ENCODE measurements at places on chromosomes 7 and 10.

DNA sequence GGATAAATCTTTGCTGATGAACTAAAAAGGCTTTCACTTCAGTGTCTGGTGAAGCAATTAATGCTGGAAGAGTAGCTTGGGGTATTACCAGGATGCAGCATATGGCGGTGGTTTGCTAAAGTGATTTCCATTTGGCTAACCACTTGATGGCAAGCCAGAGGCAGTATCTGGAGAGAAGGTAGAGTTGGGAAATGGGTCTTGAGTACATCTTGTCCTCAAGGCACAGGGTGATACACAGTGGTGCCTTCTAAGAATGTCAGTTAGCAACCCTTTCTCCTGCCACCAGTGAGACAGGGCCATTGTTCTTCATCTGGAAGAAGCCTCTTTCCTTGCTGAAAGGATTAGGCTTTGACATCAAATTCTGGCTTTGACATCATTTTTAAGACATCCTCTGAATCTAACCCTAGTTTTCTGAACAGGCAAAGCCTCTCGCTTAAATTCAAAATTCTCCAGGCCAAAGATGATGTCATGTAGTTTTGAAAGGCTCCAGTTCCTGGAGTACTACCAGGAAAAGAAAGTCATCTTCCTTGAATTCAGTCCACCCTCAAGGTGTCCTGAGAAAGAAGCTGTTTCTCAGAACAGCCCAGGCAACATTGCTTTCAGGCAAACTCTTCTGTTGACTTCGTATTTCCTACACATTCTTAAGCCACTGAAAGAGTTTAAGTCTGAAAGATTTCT is 162.4 kb downstream of the ARID5B start:
- ATAC-seq, result no peak

- no peak for ATAC-seq
Observed at GRCh38 chr10:31683682-31684081, 244.9 kb downstream of the ARHGAP12 start.

GRCh38 chr10:3411044-3411443 is 238.5 kb upstream of the PITRM1 start:
- ATAC-seq, result no peak

- ATAC-seq, result no peak
Observed at GRCh38 chr10:93458821-93459257, 23.3 kb downstream of the MYOF start.

GRCh38 chr7:115153769-115154477 is 232.0 kb downstream of the MDFIC start:
- ATAC-seq, result no peak

GRCh38 chr10:81179805-81180452 is 642.2 kb downstream of the SH2D4B start:
- ATAC-seq, result no peak

DNA sequence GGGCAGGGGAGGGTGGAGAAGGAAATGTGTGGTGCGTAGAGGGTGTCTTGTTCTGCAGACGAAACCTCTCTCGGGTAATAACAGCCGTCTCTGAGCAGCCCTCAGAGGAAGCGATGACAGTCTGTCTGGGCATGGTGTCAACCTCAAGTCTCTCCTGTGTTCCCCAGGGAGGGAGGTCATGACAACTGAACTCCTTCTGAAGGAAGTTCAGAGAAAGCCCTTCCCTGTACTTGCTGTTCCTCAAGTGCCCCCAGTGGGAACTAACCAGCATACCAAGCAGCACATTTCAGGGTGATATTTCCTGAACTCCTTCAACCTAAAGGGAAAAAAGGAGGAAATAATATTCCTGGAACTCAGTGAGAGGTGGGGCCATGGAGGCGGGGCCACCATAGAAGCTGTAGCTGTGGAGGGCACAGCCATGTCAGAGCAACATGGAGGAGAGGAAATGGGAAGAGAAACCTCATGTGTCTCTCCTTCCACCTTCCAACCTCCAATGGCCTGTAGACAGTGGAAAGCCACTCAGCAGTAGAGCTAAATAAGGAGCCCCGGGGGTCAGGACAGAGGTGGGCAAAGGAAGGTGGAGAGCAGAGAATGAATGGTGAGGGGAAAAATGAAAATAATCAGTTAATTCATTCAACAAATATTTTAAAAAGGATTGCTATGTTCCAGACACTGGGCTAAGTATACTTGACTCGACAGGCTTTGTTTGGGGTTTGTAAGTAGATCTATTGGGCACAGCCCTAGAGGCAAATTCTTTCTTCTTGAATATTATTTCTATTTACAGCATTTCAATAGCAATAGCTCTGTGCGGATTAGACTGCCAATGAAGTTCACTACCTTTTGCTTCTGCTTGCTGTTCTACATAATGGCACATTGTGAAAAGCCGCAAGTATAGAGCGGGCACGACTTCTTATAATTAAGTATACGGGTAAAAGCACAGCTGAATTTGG is 61.0 kb upstream of the AOAH start:
- ATAC-seq, result peak; percentile 100

GRCh38 chr10:66162560-66163143 is 763.2 kb upstream of the LRRTM3 start:
- no peak for ATAC-seq

GRCh38 chr10:122647383-122647968 is 52.2 kb downstream of the C10orf120 start:
- ATAC-seq, result no peak

GRCh38 chr7:8217200-8218068 is 44.5 kb downstream of the ICA1 start:
- ATAC-seq, result no peak

DNA sequence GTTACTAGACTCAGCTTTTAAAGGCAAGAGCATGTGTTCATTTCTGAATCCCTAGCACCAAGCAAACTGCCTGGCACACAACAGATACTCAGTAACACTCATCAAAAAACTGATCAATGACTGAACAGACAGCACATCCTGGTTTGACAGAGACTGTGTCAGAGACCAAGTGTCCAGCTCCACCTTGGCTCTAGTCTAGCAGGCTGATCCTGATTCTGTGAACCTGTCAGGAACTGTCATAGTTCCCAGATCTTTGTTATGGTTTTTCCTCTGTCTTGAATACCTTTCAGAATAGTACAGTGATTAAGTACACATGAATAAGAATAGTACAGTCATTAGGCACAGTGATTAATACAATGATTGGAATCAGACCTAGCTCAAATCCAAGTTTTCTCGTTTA is 53.0 kb downstream of the TPK1 start:
- no peak for ATAC-seq

DNA sequence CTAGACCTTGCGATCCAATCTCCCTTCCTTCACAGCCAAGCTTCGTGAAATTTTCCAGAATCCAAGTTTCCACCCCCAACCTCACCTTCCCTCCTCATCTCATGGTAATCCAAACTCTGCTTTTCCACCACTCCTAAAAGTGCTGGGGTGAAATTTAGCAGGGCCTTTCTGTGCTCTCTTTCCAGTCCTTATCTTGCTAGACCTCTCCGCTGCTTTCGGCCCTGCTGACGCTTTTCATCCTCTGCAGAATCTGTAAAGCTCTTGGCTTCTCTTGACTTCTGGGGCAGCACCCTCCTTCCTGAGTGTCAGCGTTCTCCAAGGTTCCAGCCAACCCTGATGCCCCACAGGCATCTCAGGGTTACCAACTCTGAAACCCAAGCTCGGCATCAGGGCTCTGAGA is 7.7 kb downstream of the PLAC9 start:
- no peak for ATAC-seq

- ATAC-seq, result no peak
Observed at GRCh38 chr7:701086-701671, 25.3 kb upstream of the DNAAF5 start.

- peak; percentile 69 for ATAC-seq
Observed at GRCh38 chr7:30771880-30772425, 736 bp downstream of the MINDY4 start.

- ATAC-seq, result no peak
Observed at GRCh38 chr10:21315645-21316220, 209.7 kb downstream of the SKIDA1 start.

DNA sequence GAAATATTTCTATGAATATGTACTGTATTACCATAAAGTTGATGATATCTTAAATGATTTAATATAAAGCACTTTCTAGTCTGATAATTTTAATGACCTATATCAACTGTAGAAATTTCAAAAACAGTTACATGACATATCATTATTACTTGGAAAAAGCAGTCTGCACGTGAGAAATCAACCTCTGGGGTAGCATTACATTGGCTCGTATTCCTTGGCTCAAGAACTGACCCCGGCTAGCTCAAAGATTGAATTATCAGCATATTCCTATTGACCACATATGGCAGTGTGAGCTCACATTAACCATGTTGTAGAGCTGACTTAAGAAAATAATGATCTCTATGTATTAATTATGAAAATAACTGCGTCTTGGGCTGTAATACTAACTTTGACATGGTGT is 139.3 kb downstream of the PTN start:
- ATAC-seq, result no peak

GRCh38 chr10:17247210-17247609 is 19.2 kb downstream of the VIM start:
- no peak for ATAC-seq

- no peak for ATAC-seq
Observed at GRCh38 chr7:13904689-13905088, 84.8 kb downstream of the ETV1 start.

DNA sequence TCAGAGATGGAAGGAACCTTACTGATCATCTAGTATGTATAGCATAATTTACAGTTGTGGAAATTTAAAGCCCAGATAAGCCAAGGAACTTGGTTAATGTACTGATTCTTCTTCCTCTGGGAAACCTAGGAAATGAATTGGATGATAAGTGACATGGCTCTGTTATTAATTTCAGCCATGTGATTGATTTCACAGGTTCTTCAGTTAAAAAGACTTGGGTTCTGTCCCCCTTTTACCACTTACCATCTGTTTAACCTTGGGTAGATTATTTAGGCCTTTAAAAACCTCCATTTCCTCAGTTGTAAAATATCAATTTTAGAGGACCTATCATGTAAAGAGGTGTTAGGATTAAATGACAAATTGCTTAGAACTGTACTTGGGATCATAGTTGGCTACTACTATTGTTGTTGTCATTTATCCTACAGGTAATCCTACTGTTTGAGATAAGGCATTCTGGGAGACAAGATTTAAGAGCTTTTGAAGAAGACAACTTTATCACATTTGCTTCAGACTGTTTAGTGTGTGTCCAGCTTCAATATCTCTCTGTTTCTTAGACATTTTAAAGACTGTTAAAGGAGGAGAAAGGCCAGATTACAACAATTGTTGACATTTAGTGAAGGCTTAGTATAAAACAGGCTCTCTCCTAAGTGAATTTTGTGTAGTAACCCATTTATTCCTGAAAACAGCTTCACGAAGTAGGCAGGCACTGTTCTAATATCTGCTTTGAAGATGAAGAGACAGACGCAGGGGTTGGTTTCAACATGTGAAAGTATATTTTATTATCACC is 997.1 kb upstream of the C7orf33 start:
- ATAC-seq, result no peak
